Activated CD4-positive, alpha-beta T cell treated with anti-CD3 and anti-CD28 coated beads, Interleukin-2, amount 10 ng/mL, durations not matched to agents 7 days and 5 days (primary cell): ENCODE measurements at places on chromosomes 5 and 9. TPM values are rescaled to one million over a fixed set of nuclear protein-coding genes. Genes with fewer than 3 reads are reported as not detected.

SEMA4D gene
- total RNA-seq = 336 TPM

IL3 gene
- total RNA-seq = 0.20 TPM

CDC20B gene
- total RNA-seq = not detected

FAT2 gene
- total RNA-seq = not detected

SLC36A3 gene
- not detected for total RNA-seq

EXOSC3 gene
- total RNA-seq = 77.5 TPM
